ENCODE measurements at places on chromosomes 2 and 18.

- peak; percentile 63 for DNase-seq
Measured at GRCh38 chr2:236536727-236537398, 32.8 kb upstream of the ACKR3 start.

DNA sequence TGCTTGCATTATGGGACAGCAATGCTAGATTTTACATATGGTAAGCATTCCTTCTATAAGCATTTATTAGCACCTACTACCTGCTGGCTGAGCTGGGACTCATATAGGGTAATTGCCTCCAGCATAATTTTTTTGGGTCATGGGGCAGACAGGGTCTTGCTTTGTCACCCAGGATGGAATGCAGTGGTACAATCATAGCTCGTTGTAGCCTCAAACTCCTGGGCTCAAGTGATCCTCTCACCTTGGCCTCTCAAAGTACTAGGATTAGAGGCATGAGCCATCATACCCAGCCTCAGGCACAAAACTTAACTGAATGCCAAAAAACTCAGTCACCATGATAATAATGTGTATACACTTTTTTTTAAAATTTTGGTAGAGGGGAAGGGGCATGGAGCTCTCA lies 35.3 kb downstream of the TMEM237 start:
- DNase-seq, result no peak

GRCh38 chr2:216119146-216119545 lies 10.0 kb downstream of the XRCC5 start:
- DNase-seq, result no peak

DNA sequence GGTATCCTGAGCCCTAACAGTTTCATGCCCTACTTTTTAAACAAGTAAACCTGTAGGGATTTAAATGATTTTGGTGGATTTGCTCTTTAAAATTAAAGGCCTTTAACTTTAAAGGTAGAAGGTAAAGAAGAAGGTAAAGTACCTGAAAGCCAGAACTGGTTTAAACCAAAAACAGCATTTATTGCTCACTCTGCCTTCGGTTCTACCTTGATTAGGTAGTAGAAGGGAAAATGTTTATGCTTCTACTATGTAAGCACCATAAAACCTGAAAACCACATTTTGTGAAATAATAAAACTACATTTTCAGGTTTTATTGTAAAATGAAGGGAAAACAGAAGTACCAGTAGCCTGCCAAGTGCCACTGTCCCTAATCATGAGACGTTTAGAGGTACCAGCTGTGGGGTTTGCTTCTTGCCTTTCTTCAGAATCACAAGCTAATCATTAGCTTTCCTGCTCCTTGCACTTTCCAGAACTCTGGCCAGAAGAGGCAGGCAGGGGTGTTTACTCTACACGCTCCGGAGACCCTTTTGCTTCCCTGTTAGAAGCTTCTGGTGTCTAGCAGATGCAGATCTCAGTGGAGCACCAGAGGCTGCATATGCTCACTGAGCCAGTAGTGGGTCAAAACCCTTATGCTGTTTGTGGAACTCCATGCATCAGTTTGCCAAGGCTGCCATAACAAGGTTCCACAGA lies 33.3 kb downstream of the RPIA start:
- no peak for DNase-seq

DNA sequence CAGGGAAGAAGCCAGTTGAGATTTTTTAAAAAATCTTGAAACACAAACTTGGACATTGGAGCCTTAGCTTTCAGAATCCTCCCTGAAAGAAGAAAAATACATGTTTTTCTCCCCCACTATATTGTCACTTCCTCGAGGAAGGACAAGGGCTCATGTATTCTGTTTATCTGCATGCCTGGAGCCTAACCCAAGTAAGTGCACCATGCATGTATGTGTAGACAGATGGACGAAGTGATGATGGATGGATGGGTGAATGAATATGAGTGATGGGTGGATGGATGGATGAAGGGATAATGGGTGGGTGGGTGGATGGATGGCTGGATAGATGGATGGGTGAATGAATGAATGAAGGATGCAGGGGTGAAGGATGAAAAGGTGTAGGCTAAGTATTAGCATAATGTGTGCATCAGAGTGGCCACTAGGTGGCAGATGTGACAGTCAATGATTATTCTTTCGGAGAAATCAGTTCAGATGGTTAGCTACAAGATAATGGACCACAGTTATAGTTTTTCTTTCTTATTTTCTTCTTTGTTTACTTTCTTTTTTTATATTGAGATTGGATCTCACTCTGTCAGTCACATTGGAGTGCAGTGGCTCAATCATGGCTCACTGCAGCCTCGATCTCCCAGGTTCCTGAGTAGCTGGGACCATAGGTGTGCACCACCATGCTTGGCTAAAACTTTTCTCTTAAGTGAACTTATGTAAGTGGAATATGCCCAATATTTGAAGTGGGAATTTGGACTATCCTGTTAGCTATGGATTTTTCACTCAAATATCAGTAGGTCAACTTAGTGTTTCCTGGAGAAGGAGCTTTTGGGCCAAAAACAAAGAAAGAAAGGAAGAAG lies 18.5 kb upstream of the CCDC93 start:
- DNase-seq, result peak; percentile 47
